Dermis microvascular lymphatic vessel endothelial cell (primary cell): ENCODE measurements at places on chromosomes 1 and 21. TPM values are rescaled to one million over a fixed set of nuclear protein-coding genes. Genes with fewer than 3 reads are reported as not detected.

DNA sequence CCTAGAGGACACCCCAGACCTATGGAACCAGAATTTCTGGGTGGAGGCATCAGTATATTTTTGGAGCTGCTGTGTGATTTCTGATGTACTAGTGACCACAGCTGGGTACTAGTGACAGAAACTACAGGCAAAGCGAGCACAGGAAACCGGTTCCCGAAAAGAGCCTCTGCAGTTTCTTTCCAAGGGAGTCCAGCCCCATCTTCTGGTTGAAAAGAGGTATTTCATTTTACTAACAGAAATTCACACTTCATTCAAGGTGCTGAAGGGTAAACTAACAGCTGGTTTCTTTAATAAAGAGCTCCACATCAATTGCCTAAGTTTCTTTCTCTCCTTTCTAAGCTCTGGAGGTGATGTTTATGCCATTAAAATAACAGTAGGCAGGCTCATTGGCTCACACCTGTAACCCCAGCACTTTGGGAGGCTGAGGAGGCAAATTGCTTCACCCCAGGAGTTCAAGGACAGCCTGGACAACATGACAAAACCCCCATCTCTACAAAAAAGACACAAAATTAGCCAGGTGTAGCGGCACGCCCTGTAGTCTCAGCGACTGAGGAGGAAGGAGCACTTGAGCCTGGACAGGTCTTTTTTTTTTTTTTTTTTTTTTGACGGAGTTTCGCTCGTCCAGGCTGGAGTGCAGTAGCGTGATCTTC is 22.0 kb downstream of the THAP3 start:
- DNase-seq = peak; percentile 65

- no peak for DNase-seq
Measured at GRCh38 chr1:42929434-42930177, 29.1 kb downstream of the SLC2A1 start.

DNA sequence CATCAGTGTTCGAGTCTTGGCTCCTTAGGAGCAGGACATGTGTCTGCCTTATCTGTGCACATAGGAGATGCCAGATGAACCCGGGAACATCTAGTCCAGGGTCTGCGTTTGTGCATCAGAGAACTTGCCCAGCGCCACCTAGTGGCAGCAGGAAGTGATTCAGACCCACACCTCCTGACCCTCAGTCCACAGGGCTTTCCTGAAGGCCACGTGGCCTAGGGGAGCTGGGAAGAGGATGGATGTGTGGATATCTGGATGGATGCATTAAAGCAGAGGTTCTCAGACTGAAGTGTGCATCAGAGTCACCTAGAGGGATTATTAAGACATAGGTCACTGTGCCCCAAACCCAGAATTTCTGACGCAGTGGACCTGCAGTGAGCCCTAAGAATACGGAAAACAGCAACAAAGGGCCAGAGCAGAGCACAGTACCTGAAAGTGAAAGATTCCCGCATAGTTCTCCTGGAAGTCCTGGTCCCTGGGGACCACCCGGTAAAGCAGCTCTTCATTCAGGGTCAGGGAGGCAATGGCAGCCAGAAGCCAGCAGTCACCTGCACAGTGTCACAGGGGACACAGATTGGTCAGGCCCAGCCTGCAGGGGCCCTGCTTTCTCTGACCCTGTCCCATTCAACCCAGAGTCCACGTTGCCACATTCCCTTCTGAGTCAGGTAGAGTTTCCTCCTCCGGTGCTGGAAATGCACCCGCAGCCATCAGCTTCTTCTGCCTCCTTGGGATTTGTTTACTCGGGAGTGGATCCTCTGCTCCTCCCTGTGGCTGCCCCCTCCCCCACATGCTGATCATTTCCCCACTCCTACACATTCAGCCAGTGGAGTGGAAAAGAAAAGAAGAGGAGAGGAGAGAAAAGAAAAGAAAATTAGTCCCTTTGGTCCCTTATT is 37.0 kb downstream of the CAPN8 start:
- DNase-seq = no peak

GRCh38 chr1:184770181-184770979 is 15.7 kb upstream of the EDEM3 start:
- DNase-seq = no peak

C1orf198 gene
- 17.1 and 17.8 TPM in 2 replicates for total RNA-seq

GRCh38 chr21:44874497-44875315 is 1.2 kb upstream of the PTTG1IP start:
- peak; percentile 51 for DNase-seq

DNA sequence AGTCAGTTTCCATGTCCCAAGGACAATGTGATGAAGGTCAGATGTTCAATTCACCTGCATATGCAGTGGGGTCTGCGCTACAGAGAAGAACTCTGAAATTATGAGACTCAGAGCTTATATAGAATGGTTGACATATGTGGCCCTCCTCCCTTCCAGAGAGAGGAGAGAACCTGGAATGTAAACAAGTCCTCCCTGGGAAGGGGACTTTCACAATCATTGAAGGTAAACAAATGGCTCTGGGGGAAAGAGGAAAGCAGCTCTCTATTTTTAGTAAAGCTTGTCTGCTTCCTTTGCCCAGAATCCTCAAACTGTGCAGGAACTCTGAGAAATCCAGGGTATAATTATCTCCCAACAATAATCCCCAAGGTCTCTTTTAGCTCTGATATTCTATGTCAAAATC is 9.8 kb downstream of the OVGP1 start:
- no peak for DNase-seq

- no peak for DNase-seq
Measured at GRCh38 chr1:231418101-231418740, 3.9 kb downstream of the EGLN1 start.

DNA sequence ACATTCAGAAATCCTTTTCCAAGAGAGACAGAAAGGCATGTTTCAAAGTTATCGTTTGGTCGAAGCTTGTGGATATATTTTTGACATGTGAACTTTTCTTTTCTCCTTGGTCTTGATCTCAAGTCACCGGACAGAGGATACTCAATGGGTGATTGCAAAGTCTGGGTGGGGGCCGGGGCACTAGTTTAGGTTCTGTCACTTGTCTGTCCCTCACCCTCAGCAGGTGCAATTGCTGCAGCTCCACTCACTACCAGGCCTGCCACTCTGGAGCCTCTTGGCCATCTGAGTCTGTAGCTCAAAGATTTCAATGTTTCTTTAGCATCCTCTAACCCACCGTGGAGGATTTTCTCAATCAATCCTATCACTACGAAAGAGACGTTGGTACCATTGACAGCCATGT is 246.0 kb upstream of the C1orf174 start:
- no peak for DNase-seq

KRTAP13-2 gene
- total RNA-seq = not detected in 2 replicates

DNA sequence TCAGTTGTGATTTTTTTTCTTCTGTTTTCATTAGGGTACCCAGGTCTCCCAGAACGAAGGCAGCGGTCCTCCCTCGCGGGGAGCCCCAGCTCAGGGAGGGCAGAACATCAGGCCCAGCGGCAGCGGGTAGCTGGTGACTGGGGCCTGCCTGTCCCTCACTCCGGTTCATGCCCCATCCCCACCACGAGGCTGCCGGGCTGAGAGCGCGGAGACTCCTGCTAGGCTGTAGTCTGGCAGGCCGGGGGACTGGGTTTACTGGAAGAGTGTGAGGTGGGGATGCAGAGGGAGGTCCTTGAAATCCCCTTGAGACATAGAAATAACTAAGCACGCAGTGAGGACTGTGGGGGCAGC is 10.5 kb downstream of the BRINP2 start:
- no peak for DNase-seq

DNA sequence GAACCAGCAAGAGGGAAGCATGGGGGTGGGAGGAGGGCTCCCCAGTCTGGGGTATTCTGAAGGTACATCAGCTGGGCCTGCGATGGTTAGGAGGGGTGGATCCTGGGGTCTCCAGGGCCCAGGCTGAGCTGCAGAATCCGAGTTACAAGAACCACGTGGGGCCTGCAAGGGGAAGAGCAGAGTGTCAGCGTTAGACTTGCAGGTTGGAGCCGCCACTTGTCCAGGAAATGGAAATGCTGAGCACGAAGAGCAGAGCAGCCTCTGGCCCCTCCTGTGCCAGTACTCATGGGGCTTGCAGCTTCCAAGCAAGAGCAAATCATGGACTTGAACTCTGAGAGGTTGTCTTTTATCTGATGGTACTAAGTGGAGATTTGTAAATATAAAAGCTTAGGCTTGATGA is 47.5 kb upstream of the COL6A1 start:
- DNase-seq = no peak

PRMT6 gene
- 12.6 and 14.0 TPM in 2 replicates for total RNA-seq

- no peak for DNase-seq
Measured at GRCh38 chr1:53112271-53112774, 30.1 kb downstream of the SLC1A7 start.

GRCh38 chr1:226097866-226098625 is 35.5 kb downstream of the H3-3A start:
- DNase-seq = peak; percentile 66

RGS8 gene
- total RNA-seq = not detected in 2 replicates

GRCh38 chr1:73800376-73800775 is 397.6 kb downstream of the LRRIQ3 start:
- DNase-seq = no peak

DNA sequence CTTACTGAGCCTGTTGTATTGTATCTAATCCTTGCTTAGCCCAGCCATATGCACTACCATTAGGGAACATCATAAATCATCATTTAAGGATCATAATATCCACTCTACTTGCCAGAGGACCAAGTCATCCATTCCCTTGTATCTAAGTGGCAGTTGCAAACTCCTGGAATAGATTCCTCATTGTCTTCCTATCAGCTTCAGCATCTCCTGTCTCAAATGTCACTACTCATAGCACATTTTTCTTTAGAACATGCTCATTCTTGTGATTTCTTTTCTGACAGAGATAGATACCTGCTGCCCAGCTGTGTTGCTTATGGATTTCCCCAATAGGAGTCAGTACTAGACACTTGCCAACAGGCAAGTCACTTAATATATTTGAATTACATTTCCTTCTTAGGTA is 84.3 kb downstream of the OLFML3 start:
- DNase-seq = no peak
